ENCODE measurements at places on chromosomes 7 and 10. TPM values are rescaled to one million over a fixed set of nuclear protein-coding genes. Genes with fewer than 3 reads are reported as not detected.

DNA sequence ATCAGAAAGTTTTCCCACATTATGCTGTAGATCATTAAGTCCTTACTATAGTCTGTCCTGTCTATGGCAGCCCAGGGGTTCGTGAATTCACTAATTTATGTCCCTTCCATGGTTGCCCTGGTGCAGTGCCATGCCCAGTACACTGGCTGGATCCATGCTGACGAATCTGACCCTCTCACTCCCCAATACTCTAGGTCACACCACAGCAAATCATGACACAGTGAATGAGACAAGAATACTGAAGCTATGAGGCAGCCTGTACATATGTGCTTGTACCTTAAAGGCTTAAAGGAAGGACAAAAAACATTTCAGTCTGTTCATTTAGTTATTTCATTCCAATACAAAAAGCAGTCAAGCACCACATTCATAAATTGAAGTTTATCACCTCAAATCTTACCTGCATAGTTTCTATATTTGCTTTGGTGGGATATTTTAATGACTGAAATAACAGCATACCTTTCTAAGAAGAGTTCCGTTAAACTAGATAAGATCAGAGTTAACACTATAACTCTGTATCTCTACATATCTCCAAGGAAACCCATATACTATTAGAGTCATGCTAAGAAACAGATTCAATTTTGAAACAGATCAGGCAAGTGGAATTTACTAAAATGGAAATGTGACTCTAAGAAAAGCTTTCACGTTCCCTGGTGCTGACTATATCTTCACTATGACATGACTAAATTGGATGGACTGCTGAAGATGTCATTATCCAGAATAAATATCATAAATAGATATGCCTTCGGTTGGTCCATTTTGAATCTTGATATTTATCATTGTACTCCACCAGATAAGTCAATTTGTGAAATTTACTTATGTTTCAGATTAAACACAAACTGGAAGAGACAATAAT, 36.7 kb downstream of the OSBPL3 start:
- H3K4me3 ChIP-seq = no peak overlapping the region
- H3K4me1 ChIP-seq = peaks cover 20% of the 10 kb centered on the region
- H3K36me3 ChIP-seq = no peaks in the 10 kb centered on the region
- no peak overlapping the region for H3K27ac ChIP-seq
- DNase-seq = no peak

DNA sequence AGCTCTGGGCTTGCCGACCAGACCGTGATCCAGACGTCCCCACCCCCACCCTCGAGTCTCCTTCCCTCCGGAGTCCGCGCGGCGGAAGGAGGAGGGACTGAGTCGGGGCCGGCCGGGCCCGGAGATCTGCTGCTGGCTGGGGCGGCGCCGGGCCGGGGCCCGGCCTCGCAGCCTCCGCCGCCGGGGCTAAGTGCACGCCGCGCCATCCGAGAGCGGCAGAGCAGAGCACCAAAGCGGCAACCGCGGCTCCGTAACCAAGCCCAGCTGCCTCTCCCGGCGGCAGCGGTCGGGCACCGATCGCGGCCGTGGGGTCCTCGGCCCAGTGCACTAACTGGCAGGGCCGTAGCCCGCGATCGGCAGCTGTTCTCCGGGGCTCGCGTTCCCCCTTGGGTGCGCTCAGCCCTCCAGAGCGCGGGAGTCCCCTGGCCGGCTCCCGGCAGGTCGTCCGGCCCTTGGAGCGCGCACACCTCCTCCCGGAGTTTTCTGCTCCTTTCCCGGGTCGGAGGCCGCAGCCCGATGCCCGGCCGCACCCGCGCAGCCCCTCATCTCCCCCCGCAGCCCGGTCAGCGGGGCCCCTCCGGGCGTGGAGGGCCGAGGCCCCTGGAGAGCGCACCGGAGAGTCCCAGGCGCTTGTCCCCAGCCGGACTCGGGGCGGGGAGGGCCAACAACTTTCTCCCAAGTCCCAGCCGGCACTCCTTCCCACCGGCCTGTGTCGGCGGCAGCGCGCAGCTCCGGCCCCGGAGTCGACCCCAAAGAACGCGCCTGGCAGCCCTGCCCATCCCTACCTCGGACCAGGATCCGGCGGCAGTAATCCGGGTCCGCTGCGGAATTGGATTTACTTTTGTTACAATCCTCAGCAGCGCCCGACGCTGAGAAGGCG, 799 bp downstream of the VAX1 start:
- no peak overlapping the region for H3K27ac ChIP-seq
- H3K27me3 ChIP-seq = peaks cover 92% of the 10 kb centered on the region
- no peak for DNase-seq

DNA sequence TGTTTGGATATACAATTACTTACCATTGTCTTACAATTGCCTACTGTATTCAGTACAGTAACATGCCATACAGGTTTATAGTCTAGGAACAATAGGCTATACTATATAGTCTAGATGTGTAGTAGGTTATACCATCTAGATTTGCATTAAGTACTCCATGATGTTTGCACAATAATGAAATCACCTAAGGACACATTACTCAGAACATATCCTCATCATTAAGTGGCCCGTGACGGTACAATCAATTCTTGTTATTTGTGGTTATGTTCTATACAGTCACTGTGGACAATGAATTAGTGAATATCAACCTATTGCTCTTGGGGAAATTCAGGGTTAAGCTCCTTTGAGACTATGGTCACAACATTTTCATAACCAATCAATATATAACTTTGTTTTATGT, 75.6 kb downstream of the MICU1 start:
- no peak overlapping the region for H3K4me3 ChIP-seq
- peak overlapping the region; percentile 1 for H3K27ac ChIP-seq
- H3K4me1 ChIP-seq = peaks cover 12% of the 10 kb centered on the region
- no peaks in the 10 kb centered on the region for H3K27me3 ChIP-seq
- DNase-seq = no peak
- H3K36me3 ChIP-seq = peaks cover 51% of the 10 kb centered on the region

GRCh38 chr10:86596266-86596665, 58.1 kb upstream of the OPN4 start:
- DNase-seq = no peak
- no peak overlapping the region for H3K4me3 ChIP-seq
- H3K27ac ChIP-seq = no peak overlapping the region
- H3K27me3 ChIP-seq = no peaks in the 10 kb centered on the region
- H3K4me1 ChIP-seq = peaks cover 3% of the 10 kb centered on the region
- no peaks in the 10 kb centered on the region for H3K36me3 ChIP-seq

DNA sequence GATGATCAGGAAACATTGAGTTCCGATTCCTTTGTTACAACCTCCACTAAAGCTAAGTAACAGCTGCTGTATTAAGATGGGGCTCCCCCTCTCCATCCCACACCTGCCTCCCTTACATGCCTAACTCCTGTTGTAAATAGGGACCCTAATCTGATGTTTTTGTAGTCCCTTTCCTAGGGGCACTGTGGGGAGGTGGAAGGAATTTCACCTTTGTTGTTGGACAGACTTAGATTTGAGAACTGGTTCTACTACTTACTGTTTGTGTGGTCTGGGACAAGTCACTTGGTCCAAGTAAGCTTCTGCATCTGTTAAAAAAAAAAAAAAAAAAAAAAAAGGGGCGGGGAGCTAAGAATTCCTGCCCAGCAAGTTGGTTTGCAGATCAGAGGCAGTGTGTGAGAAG, 42.6 kb downstream of the KIAA1217 start:
- H3K4me1 ChIP-seq = no peaks in the 10 kb centered on the region
- DNase-seq = no peak
- no peaks in the 10 kb centered on the region for H3K36me3 ChIP-seq

GRCh38 chr7:22717760-22718159, 9.2 kb upstream of the IL6 start:
- DNase-seq = no peak
- H3K4me3 ChIP-seq = no peak overlapping the region
- no peaks in the 10 kb centered on the region for H3K27me3 ChIP-seq
- H3K27ac ChIP-seq = no peak overlapping the region

DNA sequence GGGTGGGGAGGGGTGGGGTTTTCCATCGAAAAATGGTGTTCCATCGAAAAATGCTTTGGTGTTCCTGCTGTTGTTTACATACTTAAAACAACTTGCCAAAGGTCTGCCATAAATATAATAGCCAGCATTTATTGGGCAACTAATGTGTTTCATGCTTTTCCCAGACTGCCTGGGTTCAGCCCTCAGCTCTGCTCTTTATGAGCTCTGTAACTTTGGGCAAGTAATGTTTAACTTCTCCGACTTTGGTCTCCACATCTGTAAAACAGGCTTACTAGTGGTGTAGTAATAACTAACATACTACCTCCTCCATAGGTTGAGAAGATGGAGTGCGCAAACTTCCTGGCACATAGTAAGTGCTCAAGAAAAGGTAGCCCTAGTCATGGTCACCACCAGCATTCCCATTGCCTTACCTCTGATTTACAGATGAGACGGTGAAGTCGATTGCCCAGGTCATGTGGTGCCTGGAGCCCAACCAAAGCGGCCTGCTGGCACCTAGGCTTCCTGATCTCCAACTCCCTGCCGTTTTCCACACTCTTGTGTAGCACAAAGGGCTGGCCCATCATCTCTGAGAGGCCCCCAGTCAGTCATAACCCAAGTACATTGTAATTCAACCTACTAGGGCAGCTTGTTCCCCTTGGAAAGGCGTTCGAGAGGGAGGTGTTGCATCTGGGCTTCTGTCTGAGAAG, 8.9 kb downstream of the ZMIZ1 start:
- H3K36me3 ChIP-seq = no peaks in the 10 kb centered on the region
- H3K27me3 ChIP-seq = no peaks in the 10 kb centered on the region
- no peak for DNase-seq
- H3K27ac ChIP-seq = no peak overlapping the region
- no peak overlapping the region for H3K4me3 ChIP-seq

GRCh38 chr10:49830016-49830415, 67.9 kb upstream of the OGDHL start:
- no peaks in the 10 kb centered on the region for H3K4me1 ChIP-seq
- H3K27ac ChIP-seq = no peak overlapping the region
- H3K27me3 ChIP-seq = no peaks in the 10 kb centered on the region
- no peak for DNase-seq

- no peaks in the 10 kb centered on the region for H3K36me3 ChIP-seq
- H3K4me1 ChIP-seq = peaks cover 6% of the 10 kb centered on the region
- H3K4me3 ChIP-seq = no peak overlapping the region
These were observed 444.2 kb upstream of the SEMA3D start for GRCh38 chr7:85630904-85631600.

The HOXA3 gene
- not detected for polyA plus RNA-seq

The LYZL2 gene
- polyA plus RNA-seq = not detected

The CLDN4 gene
- polyA plus RNA-seq = not detected

The ANKRD61 gene
- polyA plus RNA-seq = not detected

The ABCB4 gene
- polyA plus RNA-seq = 0.05 TPM

The GDF10 gene
- not detected for polyA plus RNA-seq
